Stimulated activated CD8-positive, alpha-beta memory T cell treated with anti-CD3 and anti-CD28 coated beads, Interleukin-7, amount 100 ng/mL, for 48 hours (primary cell): ENCODE measurements at places on chromosomes 7 and 10.

DNA sequence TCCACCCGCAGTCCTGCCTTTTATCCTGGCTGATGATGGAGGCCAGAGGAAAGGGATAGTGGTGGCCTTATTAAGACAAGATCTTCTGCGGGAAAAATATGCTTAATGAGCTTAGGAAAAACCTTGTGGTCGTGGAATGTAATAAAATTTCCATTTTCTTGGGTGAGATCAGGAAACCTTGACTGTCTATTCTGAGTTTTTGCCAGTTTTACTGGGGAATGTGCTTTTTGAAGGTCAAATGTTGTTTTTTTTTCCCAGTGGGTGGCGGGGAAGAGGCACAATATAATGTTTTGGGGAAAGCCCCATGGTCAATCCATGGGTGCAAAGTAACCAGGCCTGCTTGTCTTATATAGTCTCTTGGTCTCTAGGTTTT is 118.5 kb downstream of the CREB5 start:
- no peak for DNase-seq

DNA sequence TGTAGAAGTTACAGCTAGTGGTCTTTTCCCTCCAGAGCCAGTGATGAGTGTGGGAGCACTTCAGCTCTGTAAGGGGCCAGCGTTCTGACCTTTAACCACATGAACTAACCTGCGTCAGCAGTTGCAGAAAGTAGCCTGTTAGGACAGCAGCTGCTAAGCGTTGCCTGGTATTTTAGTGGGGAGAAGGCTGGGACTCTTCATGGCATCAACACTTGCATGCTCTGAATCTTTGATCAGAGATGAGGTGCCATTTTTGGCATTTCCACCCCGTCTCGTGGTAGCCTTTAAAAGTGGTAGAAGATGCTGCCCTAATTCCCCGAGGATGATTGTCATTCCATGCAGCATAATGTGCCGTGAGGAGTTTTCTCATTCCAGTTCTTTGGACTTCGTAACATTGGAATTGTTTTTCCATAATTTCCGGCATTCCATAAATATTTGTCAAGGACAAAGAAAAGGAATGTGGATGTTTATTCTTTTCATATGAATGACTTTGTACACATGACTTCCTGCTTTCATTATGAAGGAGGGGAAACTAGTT is 92.2 kb downstream of the AVL9 start:
- DNase-seq = no peak

DNA sequence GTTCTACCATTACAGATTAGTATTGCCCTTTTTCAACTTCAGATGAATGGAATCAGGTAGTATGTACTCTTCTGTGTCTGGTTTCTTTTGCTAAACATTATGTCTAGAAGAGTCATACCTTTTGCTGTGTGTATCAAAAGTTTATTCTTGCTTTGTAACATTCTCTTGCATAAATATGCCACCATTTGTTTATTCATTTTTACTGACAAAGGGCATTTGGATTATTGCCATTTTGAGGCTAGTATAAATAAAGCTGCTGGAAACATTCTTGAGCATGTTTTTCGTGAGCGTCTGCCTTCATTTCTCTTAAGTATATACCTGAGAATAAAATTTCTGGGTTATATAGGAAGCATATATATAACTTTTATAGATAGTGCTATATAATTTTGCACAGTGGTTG is 121.7 kb upstream of the CSTF2T start:
- no peak for DNase-seq

DNA sequence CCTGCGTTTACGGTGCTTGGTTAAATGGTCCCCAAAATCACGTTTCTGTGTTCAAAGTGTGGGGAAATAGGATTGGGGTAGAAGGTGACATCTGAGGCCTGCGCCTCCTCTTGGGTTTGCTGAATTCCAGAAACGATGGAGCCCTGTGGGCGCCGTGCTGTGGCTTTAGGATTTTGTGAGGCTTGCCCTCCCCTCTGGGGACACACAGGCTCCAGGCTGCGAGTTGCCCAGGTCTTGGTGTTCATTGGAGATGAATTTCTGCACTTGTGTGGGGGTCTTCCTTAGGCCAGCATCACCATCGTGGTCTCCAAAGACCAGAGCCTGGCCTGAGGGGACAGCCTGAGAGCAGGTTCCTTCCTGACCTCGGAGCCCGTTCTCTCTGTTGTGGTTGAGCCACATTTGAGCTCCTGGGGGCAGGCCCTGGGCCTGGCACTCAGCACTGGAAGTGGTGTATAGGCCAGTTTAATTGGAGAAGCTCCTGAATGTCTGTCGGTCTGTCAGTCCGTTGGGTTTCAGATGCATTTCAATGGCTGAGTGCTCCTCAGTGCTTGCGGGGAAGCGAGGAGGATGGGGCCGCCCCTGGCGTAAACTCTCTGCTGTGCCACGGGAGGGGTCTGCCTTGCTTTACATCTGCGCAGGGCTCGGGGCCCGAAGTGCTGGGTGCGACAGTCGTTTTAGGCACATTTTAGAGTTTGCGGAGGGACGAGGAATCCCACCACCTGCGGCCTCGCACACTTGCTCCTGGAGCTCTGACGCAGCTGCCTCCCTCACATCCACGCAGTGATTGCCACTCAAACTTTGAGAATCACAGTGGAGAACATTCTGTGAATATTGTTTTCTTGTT is 71.7 kb downstream of the DNAJB6 start:
- DNase-seq = no peak

DNA sequence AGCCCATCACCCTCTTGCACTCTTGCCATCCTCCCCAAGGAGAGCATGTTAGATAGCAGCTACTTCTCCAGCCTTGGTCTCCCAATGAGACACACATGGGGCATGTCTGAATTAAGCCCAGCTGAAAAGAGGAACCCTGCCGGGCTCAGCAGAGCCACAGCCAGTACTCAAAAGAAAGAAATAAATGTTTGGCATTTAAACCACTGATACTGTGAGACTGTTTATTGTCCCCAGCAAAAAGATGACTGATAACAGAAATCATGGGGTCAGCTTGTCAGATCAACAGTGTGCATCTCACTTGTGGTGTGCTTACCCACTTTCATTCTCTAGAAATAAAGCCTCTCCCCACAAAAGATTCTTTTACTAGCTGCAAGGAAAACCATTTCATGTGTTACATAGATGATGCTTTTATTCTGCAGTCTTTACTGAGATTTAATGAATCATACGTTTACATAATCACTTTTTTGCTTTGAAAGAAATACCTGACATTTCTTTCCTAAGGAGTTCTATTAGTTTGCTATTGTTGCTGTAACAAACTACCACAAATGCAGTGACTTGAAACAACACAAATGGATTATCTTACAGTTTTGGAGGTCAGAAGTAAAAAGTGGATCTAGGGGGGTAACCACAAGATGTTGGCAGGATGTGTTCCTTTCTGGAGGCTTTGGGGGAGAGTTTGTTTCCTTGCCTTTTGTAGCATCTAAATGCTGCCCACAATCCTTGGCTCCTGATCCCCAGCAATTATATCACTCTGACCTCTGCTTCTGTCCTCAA is 20.9 kb downstream of the ANKRD7 start:
- DNase-seq = no peak

- DNase-seq = no peak
Observed at GRCh38 chr7:128453836-128454804, 1.6 kb upstream of the HILPDA start.

DNA sequence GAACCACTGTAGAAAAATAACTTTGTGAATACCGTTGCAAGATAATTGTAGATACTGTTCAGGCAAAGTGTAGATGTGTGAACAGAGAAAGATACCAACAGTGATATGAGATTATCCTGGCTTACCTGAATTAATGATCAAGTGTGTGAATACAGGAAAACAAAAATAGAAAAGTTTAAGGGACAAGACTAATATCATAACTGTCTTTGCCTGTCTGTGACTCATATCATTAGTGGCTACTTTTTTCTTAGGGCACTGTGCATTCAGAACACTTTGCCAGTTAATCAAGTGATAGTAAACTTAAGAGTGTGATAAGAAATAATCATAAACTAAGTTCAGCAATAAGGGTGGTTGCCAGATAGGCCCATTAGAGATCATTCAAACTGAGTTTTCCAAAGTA is 323.0 kb upstream of the LRGUK start:
- DNase-seq = no peak

- no peak for DNase-seq
Observed at GRCh38 chr10:74677951-74678350, 148.4 kb upstream of the KAT6B start.

GRCh38 chr7:156768698-156769472 is 124.1 kb downstream of the LMBR1 start:
- DNase-seq = no peak

GRCh38 chr10:94487575-94487974 is 58.0 kb upstream of the HELLS start:
- DNase-seq = no peak

GRCh38 chr7:105079348-105079747 is 65.3 kb downstream of the KMT2E start:
- DNase-seq = no peak

DNA sequence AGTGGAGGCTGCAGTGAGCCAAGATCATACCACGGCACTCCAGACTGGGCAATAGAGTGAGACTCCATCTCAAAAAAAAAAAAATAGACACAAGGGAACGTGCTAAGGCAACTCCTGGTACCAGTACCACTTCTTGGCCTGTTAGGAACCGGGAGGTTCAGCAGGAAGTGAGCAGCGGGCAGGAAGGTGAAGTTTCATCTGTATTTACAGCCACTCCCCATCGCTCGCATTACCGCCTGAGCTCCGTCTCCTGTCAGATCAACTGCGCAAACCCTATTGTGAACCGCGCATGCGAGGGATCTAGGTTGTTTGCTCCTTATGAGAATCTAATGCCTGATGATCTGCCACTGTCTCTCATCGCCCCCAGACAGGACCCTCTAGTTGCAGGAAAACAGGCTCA is 69.9 kb upstream of the FOXK1 start:
- DNase-seq = no peak

DNA sequence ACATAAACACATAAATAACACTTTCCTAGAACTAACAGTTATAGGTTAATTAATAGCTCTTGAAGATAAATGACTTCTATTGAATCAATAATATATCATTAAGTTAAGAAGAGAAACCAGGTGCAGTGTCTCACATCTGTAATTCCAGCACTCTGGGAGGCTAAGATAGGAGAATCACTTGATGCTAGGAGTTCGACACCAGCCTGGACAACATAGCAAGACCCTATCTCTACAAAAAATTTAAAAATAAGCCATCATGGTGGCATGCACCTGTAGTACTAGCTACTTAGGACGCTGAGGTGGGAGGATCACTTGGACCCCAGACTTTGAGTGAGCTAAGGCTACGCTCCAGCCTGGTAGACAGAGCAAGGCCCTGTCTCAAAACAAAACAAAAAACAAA is 38.8 kb downstream of the AKR1D1 start:
- no peak for DNase-seq

- no peak for DNase-seq
Observed at GRCh38 chr7:33757563-33758165, 147.7 kb upstream of the BMPER start.

DNA sequence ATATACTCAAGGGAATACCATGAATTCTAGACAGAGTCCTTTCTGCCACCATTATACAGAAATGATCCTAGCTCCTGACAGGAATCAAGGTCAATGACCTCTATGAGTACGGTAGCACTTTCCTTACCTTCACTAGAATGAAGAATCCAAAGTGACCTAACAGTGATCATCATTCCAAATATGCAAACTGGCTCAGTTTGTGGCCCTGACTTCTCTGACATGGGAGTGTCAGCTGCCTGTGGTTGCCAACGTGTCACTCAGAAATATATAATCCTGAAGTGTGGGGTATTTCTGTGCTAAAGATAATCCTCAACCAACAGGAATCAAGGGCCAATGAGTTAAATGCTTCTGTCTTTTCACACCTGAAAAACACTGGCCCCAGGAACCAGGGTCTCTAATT is 45.7 kb downstream of the COPG2 start:
- no peak for DNase-seq

DNA sequence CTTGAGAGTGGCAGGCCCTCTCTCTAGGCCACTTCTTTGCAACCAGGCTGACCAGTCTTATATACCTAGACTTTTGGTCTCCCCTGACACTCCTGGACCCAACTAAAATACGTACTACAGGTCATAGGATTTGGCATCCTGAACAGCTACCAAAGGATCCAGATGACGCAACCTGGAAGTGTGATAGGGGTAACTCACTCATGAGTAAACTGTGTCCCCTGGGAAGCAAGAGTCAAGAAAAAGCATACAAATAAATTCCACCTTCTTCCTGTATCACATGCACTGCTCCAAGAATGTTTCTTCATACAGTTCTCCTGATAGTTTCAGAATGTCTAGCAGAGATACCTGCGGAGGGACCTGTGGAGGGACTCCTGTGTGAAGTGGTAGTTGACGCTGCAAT is 172.3 kb downstream of the MDFIC start:
- DNase-seq = no peak

- DNase-seq = no peak
Observed at GRCh38 chr10:128614802-128615553, 488.8 kb upstream of the MKI67 start.

- DNase-seq = no peak
Observed at GRCh38 chr7:4386190-4386589, 295.9 kb upstream of the FOXK1 start.

GRCh38 chr10:7872041-7872442 is 53.7 kb downstream of the TAF3 start:
- no peak for DNase-seq

GRCh38 chr10:86224354-86225102 is 142.1 kb downstream of the GRID1 start:
- DNase-seq = no peak

DNA sequence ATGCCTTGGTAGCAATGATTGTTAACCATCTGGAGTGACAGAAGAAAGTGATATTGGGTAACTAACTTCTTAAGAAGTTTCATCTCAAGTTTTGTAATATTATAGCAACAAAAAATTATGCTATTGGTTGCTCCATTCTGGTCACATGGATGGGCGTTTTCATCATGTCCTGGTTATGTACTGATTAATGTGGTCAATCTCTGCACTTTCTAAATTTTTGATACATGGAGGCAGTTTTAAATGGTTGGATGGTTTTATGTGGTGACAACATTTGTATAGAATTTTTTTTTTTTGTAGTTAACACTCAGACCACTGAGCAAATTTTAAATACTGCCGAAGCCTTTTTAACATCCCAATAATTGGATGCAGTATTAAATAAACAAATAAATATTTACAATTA is 55.2 kb upstream of the CCAR1 start:
- DNase-seq = no peak

DNA sequence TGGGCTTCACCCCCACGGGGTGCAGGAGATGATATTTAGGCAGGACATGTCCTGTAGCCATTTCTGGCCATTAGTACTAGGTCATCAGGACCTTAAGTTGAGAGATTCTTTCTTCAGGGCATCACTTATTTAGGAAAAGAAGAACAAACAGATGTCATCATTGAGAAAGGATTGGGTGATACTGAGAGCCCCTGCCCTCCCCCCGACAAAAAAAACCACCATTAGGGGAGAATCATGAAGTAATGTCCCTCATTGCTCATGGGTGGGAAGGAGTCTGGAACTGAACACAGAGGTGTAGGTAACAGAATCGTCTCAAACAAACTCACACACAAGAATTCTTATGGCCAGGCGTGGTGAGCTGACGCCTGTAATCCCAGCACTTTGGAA is 6.4 kb upstream of the ORAI2 start:
- no peak for DNase-seq

- DNase-seq = no peak
Observed at GRCh38 chr7:4234498-4234855, 447.6 kb upstream of the FOXK1 start.

- no peak for DNase-seq
Observed at GRCh38 chr10:23694446-23694920, 255.6 kb downstream of the OTUD1 start.

- DNase-seq = peak; percentile 6
Observed at GRCh38 chr10:92087750-92088395, 164.3 kb downstream of the BTAF1 start.

GRCh38 chr7:116525913-116526861 is 1.4 kb downstream of the CAV1 start:
- DNase-seq = peak; percentile 40
